Suprapubic skin (tissue), 4 donors: ENCODE measurements at places on chromosomes 13 and 19.

DNA sequence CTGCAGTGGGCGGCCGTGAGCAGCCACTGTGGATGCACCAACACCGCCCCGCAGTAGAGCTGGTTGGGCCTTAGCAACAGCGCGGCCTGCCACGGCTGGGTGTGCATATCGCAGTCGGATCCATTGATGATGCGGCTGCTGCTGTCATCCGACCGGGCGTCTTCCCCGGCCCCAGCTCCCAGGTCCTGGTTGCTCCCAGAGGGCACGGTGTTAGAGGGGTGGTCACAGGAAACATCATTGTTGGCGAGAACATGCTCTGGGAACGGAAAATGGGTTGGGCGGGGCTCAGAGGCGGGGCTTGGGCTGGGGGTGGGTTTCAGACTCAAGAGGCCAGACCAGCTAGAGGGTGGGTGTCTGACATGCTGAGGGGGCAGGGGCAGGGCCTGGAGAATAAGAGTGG is 3.0 kb downstream of the KLK5 start:
- DNase-seq: no peak

DNA sequence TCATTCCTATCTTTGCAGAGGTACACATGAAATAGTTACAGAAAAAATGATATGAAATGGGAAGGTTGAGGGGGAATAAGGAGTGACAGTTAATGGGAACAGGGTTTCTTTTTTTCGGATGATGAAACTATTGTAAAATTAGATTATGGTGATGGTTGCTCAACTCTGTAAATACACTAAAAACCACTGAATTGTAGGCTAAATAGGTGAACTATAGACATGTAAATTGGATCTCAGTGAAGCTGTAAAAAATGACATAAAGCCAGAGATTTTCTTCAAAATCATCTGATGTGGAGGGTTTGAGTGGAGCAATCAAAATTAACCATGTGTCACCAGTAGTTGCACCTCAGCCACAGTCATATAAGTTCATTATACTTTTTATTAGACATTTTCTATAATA is 6.6 kb upstream of the FLT3 start:
- no peak for DNase-seq

DNA sequence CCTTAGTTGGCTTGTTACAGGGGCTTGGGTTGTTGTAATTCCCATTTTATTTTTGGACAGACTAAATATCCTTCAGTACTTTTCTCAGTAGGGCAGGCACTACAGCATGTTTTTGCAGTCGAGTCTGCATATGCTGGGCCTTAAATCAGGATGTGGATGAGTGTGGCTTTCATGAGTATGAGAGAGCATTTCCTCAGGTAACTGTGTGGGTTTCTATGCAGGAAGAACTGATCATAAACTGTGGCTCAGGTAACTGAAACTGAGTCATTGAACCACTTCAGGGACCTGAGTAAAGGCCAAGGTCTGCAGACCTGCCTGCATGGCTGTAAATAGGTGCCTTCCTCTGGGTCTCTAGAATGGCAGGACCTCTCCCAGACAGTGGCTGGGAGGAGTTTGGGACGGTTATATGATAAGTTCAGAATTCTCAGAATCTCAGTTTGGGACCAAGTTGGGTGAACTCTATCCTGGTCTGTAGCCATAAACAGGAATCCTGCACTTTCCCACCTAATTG is 112.1 kb downstream of the ZNF737 start:
- DNase-seq: no peak

DNA sequence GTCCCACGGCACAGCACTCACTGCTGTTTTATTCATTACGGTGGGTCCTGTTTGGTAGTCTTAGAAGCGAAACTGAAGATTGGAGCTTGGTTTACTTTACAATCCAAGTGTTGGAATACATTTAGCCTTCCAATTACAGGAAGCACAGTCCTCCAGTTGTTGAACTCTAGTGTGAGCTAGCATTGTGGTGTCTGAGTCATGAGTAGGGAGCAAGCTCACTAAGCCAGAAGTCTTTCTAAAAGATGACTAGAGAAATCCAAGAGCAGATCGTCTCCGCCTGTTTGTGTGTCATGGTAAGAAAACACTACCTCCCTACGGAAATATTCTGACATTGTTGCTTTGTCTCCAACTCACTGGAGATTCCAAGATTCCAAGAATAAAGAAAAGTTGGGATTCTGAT is 10.1 kb upstream of the SHISA2 start:
- no peak for DNase-seq

DNA sequence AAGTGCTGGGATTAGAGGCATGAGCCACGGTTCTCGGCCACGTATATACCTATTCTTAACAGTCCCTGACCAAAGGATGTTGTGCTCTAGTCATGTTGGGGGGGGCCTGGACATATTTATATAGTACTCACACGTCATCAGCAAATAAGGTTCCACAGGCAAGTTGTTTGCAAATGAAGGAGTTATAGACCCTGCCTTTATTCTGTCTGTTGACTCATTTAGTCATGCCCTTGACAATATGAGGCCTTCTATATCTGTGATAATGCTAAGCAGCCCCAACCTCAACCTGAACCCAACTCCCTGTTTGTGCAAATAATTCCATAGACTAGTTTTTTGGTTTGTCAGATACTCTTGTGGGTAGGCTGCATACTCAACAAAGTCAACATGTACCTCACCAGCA is 8.9 kb downstream of the ZNF586 start:
- no peak for DNase-seq

DNA sequence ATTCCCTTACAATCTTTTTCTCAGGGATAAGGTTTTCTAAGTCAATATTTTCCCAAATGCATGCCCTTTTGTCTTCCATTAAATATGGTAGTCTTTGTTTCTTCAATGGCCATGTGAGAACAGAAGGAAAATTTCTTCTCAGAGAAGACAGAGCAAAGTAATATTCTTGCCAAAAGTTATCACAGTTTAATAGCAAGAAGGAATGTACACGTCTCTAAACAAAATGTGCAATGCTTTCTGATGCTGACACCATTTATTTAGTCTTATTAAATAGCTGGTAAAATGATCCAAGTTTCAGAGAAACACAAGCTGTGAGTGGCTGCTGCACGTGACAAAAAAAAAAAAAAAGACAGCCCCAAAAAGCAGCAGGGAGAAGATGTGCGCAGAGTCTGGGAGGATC is 542.5 kb downstream of the GPC6 start:
- no peak for DNase-seq

DNA sequence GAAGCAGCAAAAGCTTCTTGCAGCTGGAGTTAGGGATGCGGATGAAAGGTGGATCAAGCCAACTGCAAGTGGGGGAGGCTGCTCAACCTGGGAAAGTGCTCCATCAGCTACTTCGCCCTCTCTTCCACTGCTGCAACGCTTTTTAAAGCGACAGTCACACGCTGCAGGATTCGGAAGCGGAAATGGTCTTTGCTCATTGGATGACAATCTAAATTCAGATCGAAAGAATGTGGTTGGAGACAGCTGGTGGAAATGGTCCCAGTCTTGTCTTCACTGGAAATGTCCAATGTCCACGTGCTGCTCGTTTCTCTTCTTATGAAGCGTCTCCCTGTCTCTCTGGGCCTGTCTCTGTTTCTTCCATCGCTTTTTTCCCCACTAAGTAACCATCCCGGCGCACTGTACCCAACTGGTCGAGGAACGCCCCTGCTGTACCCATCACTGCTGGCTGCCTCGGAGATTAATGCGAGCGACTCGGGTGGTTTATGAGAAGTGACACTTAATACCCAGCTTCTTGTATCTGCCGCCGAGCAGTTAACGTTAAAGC is 2.1 kb upstream of the FGF9 start:
- no peak for DNase-seq

- no peak for DNase-seq
These were observed 225.4 kb downstream of the PCCA start for GRCh38 chr13:100314132-100314910.

GRCh38 chr19:718251-718951 is 9.7 kb downstream of the PALM start:
- DNase-seq: no peak

GRCh38 chr19:14731200-14731599 is 41.4 kb downstream of the ZNF333 start:
- no peak for DNase-seq

DNA sequence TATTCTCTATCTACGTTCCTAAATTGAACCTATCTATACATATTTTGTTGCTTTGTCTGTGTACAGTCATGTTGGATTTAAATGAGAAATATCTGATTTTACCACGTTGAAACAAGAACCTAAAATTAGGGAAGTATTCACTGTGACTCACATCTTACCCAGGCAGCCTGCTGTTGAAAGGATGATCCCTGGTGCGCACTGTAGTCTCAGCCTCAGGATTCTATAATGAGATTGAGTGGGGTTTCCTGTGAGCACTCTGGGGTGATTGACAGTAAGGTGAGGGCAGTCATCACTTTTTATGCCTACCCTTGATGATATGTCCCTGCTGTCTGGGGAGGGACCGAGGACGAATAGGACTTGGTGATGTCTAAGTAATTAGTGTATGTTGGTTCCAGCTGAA is 35.4 kb downstream of the PCCA start:
- DNase-seq: no peak
